ENCODE measurements at places on chromosomes 11 and 22. TPM values are rescaled to one million over a fixed set of nuclear protein-coding genes. Genes with fewer than 3 reads are reported as not detected.

The OR52H1 gene
- total RNA-seq = not detected

- DNase-seq = peak; percentile 82
- H3K27me3 ChIP-seq = no peaks in the 10 kb centered on the region
- H3K4me3 ChIP-seq = no peak overlapping the region
- no peaks in the 10 kb centered on the region for H3K36me3 ChIP-seq
- peaks cover 28% of the 10 kb centered on the region for H3K4me1 ChIP-seq
Measured at GRCh38 chr22:27686534-27686933, 115.0 kb downstream of the MN1 start.

DNA sequence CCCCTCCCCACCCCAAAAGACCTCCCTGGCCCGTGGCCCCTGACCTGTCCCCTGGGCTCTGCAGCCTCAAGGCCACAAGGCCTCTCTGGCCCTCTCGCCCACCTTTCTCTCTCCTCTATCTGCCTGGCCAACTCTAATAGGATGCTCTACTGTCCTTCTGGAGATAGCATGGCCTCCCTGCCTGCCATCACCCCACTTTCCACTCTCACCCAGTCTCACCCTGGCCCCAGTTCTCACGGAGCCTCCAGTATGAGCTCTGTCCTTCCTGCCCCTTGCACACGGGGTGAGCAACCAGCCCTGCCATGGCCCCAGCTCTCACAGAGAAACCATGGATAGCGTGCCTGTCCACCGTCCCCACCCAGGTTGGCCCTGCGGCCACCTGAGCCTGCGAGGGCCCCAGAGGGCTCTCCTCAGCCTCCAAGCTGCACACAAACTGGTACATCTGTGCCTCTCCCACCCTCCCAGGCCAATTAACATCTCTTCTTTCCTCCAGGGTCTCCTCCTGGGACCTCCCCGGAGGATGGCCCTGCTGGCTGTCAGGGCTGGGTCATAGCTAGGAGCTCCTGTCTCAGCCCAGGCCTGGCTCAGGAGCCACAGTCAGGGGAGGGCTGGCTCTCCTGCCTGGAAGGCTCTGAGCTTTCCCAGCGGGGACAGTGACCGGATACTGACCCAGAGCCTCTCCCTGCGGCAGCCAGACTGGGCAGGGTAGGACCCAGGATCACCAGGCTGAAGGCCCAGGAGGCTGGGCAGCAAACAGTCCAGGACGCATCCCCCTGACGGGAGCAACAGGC is 22.3 kb downstream of the RTN4R start:
- no peaks in the 10 kb centered on the region for H3K27me3 ChIP-seq
- DNase-seq = no peak
- no peaks in the 10 kb centered on the region for H3K36me3 ChIP-seq
- H3K4me1 ChIP-seq = peaks cover 59% of the 10 kb centered on the region
- no peak overlapping the region for H3K4me3 ChIP-seq

DNA sequence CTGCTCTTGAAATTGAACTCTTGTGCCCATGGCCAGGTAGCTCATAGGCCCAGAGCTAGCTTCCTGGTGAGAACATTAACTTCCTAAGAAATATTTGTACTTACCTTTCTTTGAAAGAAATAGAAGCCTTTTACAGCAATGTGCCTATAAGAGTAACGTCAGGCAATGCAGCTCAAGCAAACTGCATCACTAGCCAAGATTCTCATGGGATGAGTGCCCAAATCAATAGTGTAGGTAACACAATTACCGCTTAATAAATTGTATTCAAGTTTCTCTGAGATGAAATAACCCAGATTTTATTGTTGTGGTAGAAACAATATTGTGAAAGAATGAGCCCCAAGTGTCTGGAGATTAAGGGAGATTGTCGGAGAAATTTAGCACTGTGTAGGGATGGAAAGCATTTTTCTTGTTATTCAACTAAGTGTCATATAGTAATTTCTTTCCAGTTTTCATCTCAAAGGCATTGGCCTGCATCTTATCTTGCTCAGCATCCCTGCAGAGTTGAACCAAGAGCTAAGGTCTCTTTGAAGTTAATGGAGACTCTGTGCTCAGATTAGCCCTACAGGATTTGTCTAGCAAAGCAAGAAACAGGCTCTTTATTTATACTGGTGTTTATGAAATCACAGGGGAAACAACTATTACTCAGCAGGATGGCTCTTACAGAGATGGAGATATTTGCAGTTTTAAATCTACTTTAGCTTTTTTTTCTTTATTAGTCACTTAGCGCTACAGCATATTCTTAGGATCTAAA is 321.0 kb upstream of the PDGFD start:
- no peaks in the 10 kb centered on the region for H3K27me3 ChIP-seq
- no peak overlapping the region for H3K4me3 ChIP-seq
- no peak overlapping the region for H3K27ac ChIP-seq

DNA sequence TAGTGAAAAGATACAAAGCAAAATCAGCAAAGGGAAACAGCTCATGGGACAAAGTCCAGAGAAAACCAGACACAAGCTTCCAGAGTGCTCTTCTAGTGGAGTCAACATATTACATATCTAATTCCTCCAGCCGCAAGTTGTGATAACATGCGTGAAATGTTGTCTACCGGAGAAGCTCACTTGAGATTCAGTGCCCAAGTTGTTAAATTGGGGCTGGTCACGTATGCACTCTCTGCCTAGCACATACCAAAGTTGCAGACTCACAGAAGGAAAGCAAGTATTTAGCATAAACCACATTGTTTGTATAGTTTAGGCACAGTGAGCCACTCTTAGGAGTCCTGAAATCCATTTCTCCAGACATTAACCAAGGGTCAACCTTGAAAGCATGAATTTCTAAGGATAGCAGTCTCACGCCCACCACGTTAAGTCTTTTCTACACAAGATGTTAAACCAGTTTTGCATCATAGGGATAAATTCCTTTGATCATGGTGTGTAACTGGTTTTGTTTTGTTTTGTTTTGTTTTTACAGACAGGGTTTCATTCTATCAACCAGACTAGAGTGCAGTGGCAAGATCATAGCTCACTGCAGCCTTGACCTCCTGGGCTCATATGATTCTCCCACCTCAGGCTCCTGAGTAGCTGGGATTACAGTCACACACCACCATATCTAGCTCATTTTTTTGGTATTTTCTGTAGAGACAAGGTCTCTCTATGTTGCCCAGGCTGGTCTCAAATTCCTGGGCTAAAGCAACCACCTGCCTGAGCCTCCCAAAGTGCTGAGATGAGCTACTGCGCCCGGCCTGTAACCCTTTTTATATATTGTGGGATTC is 39.5 kb upstream of the EP300 start:
- no peak overlapping the region for H3K27ac ChIP-seq
- no peaks in the 10 kb centered on the region for H3K27me3 ChIP-seq
- no peaks in the 10 kb centered on the region for H3K36me3 ChIP-seq
- H3K4me3 ChIP-seq = no peak overlapping the region

DNA sequence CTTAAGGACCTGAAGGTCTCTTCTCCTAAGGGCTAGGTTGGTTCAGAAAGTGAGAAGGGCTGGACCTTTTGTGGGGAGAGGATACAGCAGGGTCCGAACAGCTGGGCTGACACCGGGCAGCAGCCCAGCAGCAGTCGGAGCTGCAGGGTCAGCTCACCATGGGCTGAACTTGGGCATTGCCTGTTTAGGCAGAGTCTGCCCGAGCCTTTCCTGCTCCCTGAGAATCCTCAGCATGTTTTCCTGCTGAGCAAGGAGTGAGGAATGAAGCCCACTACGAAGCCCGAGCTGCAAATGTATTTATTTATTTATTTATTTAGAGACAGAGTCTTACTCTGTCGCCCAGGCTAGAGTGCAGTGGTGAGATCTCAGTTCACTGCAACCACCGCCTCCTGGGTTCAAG is 83.9 kb downstream of the PTPRJ start:
- H3K36me3 ChIP-seq = no peaks in the 10 kb centered on the region
- H3K4me3 ChIP-seq = no peak overlapping the region
- H3K27me3 ChIP-seq = no peaks in the 10 kb centered on the region
- no peak for DNase-seq

DNA sequence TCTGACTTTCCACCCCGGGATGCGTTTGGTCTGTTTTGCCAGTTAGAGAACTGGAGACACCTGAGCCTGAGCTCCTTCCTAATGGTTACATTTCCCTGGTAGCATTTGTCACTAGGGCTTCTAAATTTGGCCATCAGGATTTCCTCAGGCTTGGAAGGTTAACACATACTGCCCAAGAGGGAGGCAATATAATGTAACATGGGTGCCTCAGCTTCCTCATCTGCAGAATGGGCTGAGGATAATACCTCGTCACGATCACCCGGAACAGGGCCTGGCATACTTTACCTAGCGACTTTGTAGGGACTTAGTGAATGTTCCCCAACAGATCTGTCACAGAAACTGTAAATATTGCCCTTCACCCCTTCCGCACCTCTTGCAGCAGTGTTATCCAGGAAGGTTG is 11.3 kb downstream of the IL17RA start:
- DNase-seq = no peak
- H3K36me3 ChIP-seq = peaks cover 42% of the 10 kb centered on the region
- H3K4me1 ChIP-seq = no peaks in the 10 kb centered on the region
- H3K27me3 ChIP-seq = no peaks in the 10 kb centered on the region
- H3K4me3 ChIP-seq = no peak overlapping the region
- H3K27ac ChIP-seq = no peak overlapping the region

DNA sequence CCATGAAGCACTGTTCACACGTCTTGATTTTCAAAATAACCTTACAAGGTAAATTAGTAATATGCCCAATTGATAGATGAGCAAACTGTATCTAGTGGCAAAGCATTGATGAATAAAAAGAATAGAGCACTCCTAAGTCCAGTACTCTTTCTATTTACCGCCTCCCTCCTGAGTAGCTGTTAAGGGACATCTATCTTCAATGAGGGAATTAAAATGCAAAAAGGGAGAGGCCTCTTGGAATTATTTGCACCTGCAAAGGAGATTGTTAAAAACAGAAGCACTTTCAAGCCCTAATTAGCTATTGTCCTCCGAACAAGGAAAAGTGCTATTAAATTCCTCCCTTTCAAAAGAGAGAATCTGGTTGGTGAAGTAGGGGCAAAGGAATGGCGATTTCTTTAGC is 6.8 kb upstream of the GALNT18 start:
- peaks cover 7% of the 10 kb centered on the region for H3K4me1 ChIP-seq
- no peaks in the 10 kb centered on the region for H3K27me3 ChIP-seq
- H3K27ac ChIP-seq = no peak overlapping the region
- no peaks in the 10 kb centered on the region for H3K36me3 ChIP-seq
- no peak for DNase-seq

DNA sequence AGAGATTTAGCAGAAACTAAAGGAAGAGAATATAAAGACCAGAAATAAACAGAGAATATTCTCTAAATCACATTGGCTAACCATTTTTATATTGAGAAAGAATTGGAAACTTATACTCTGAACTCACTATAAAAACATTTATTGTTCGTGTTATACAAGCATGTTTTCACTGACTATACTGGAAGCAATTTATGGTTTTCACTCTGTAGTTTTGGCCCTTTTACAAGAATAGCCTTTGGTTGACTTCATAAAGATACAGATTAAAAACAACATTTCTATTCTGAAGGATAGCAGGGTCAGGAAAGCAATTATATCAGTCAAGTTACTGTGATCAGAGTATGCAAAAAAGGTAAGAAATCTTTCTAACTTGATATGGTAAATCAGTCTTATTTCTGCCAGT is 965.7 kb upstream of the FAT3 start:
- no peak for DNase-seq
- no peaks in the 10 kb centered on the region for H3K27me3 ChIP-seq
- no peak overlapping the region for H3K27ac ChIP-seq

GRCh38 chr11:17733261-17733660 is 1.3 kb upstream of the KCNC1 start:
- H3K4me3 ChIP-seq = no peak overlapping the region
- no peak overlapping the region for H3K27ac ChIP-seq
- H3K4me1 ChIP-seq = peaks cover 21% of the 10 kb centered on the region
- no peaks in the 10 kb centered on the region for H3K36me3 ChIP-seq

DNA sequence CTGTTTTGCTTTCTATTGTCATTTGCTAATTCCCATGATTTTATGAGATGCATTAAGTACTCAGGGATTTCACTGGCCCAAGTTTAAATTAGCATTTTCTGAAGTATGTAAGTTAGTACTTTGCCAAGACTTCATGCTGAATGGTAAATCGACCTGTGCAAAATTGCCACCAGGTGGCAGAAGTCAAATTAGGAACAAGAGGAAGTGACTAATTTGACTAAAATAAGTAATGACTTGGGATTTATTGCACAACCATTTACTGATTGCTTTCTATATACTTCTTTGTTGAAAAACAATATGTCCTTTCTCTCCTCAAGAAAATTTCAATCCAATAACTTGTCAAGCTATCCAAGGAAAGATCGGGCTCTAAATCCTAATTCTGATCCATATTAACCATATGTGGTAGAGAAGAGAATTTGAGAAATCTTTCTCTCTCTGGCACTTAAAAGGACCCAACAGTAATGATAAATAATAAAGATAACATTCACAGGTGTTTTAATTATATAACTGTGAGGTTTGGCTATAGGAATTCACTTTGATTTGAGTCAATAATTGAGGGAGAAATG is 253.7 kb upstream of the CHORDC1 start:
- H3K36me3 ChIP-seq = no peaks in the 10 kb centered on the region
- peaks cover 8% of the 10 kb centered on the region for H3K4me1 ChIP-seq
- H3K27ac ChIP-seq = no peak overlapping the region
- DNase-seq = no peak
